ENCODE measurements at places on chromosomes 7 and 10.

DNA sequence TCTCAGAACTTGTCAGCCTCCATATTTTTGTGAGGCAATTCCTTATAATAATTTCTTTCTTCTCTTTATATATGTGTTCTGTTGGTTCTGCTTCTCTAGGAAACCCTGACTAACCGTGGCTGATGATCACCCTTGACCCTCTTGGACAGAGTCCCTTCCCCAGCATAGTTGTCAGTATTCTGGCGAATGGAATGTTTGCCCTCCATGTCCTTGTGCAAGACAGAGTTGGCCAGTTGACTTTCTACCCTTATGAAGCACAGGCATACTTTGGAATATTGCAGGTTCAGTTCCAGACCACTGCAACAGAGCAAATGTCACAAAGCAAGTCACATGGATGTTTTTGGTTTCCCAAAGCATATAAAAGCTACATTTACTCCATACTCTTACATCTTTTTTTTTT is 297.7 kb upstream of the SHH start:
- no peak for DNase-seq

GRCh38 chr10:70493660-70494234 is 15.2 kb downstream of the PALD1 start:
- peak; percentile 13 for DNase-seq

- no peak for DNase-seq
Observed at GRCh38 chr10:79158402-79159097, 89.8 kb downstream of the ZMIZ1 start.

- DNase-seq: no peak
Observed at GRCh38 chr7:151088019-151088855, 2.0 kb downstream of the AGAP3 start.

DNA sequence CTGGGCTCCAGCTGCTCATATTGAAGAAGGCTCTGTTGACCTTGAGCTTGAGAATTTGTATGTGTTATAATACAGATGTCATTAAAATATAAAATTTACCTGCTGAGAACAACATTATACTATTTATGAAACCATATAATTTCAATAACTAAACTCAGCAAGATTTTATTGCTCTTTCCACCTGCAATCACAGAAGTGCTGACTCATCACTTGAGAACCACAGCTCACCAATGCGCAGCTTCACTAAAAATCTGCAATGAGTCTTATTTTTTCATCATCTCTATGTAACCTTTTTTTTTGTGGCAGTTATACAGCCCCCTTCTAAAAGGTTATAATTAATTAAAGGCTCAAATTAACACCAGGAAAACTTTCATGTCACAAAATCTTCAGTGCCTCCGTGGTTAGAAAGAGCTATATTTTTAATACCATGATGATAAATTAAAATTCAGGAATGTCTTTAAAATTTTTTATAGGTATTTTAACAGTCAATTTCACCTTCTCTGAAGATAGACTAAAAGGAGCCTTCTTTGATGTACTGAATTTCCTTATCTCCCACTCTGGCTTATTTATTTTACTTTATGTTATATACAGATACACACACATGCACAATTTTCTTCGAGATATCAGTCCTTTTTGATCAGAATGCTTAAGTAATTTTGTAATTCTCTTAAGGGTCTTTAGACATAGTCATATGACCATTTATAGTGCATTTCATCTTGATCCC is 102.7 kb downstream of the EVX1 start:
- no peak for DNase-seq

DNA sequence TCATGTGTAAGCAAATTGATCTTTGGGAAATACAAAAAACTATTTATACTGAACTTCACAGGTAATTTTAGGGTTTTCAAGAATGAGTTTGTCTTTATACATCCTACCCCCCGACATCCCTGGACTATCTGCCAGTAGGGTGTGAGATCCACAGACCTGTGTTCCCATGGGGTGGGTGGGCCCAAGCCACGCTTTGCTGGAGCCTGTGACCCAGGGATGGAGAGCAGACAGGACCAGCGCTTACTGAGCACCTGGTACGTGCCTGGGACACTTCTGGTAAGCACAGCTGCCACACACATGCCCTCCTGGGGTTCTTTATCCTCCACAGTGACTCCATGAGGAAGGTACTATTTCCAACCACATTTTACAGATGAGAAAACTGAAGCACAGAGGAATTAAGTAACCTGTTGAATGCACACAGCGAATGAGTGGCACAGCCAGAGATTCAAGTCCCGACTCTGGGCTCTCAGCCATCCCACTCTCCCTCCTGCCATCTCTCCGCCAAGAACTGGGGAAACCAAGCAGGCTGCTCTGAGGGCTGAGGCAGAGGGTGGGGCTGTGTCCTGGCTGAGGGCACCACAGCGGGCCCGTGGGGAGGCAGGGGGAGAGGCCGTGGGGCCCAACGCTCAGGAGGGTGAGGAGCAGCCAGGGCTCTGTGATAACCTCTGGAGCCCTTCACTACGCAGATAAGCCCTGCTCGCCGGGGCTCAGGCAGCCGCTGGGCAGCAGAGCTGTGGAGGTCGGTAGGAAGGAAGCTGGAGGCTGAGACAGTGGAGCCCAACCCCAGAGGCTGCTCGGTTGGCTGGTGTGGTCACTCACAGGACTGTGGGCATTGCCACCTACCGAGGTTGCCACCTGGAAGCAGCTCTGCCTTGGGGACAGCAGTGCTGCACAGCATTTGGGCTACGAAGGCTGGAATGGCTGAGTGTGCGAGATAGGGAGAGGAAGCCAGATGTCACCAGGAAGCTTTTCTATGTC is 124.2 kb downstream of the ARHGAP22 start:
- DNase-seq: no peak

DNA sequence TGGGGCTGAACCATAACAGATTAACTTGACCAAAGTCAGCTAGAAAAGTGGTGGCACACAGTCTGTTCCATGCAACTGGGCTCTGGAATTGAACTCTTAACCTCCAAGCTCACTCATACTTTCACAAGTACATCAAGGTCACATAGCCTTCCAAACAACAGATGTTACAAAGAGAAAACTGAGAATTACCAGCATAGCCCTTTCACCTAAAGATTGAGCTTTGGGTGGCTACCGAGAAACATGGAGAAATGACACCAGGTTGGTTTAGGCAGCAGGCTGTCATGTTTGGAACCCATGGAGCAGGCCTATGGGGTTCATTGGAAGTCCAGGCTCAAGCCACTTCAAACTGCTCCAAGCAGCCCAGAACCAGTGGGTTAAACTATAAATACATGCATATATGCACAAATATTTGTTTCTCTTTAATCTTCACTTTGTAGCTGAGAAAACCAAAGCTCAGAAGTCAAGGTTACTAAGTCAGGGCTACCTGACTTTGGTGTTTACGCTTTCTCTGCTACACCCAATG is 59.1 kb downstream of the MALSU1 start:
- DNase-seq: no peak

- DNase-seq: no peak
Observed at GRCh38 chr10:74910241-74910975, 84.0 kb downstream of the KAT6B start.

- no peak for DNase-seq
Observed at GRCh38 chr10:34739915-34740314, 75.2 kb downstream of the PARD3 start.

DNA sequence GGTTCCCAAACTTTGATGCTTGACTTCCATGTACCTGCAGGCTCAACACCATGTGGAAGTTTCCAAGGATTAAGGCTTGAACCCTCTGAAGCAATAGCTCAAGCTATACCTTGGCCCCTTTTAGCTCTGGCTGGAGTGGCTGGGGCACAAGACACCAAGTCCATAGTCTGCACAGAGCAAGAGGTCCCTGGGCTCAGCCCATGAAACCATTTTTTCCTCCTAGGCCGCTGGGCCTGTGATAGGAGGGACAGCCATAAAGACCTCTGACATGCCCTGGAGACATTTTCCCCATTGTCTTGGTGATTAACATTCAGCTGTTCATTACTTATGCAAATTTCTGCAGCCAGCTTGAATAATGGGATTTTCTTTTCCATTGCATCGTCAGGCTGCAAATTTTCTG is 14.4 kb downstream of the DGKI start:
- DNase-seq: no peak

DNA sequence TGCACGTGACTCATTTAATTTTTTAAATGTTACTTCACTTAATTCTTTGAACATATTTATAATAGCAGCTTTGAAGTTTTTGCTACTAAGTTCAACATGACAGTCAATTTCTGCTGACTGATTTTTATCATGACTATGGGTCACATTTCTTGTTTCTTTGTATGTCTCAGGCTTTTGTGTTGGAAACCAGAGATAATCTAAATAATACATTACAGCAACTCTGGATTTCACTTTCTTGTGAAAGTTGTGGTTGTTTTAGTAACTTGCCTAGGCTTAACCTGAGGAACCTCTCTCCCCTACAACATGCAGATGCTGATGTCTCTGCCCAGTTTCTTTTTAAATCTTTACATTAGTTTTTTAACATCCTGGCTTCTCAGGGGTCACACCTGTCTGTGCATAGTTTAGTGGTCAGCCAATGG is 180.8 kb downstream of the CCDC71L start:
- DNase-seq: no peak

- peak; percentile 22 for DNase-seq
Observed at GRCh38 chr10:81019029-81019890, 481.6 kb downstream of the SH2D4B start.

- DNase-seq: no peak
Observed at GRCh38 chr10:31278279-31278941, 40.6 kb upstream of the ZEB1 start.

DNA sequence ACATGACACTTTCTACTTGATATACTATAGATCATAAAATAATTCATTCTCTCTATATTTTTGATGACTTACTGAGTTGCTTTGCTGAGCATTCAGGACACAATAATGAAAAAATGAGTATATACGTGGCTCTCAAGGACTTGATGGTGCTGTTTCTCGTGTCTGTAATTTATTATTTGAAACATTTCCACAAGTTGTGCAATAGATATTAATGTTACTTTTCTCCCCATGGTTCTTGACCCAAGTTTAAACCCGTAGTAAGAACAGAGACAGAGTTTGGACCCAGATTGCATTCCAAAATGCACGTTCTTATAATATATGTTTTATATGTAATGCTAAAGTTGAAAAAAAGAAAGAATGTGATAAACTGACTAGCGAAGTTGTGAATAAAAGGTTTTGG is 94.2 kb upstream of the FAM3C start:
- DNase-seq: no peak
